WERI-Rb-1 (cell line): ENCODE measurements at places on chromosomes 5 and 9.

- DNase-seq, result no peak
Measured at GRCh38 chr9:128798896-128799295, 11.8 kb downstream of the TBC1D13 start.

DNA sequence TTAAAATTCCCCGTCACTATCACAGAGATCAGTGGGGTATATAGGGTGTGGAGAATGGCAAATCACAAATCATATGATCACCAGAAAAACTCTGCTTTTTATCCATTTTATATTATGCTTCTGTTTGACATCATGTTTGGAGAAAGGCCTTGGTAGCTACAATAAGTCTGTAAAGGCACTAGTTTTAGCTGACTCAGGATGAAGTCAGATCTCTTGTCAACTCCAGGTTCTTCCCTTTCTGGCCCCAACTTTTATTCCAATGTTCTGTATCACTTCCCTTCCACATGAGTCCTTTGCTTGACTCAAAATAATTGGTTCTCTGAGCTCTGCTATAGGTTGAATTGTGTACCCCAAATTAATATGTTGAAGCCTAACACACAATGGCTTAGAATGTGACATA, 484.9 kb downstream of the PTPRD start:
- no peak for DNase-seq

DNA sequence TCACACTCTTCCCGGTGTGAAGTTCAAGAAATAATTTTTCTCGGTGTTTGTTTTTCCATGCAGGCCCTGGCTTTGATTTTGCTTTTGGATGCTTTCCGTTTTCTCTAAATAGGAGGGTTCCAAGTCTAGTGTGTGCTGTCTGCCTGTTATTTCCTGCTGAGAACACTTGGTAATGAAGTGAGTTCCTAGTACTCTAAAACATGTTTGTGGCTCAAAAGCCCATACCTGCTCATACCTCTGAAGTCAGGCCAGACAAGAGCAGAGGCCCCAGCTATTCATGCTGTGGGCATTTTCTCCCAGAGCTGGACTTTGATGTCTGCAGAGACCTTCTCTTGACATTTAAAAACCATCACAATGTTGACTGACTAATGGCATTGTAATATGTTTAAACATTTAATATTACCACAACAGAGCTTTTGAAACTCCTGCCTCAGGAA, 211.2 kb downstream of the GOLPH3 start:
- DNase-seq, result no peak

DNA sequence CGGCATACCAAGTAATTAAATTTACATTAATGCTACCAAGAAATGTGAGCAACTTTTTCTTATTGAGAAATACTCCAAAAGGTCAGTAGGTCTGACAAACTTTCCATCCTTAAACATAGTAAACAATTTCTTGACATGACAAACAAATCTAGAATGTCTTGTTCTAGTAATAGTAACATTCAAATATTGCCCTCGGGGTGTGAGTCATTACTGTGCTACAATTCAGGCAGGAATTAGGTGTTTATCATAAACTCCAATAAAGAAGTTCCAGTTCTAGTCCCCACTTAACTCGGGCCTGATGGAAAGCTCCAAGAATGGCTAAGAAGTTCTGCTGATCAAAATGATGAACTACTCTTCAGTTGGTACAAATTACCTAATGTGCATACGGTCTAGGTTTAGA, 235.6 kb upstream of the TUSC1 start:
- DNase-seq, result no peak

GRCh38 chr5:181045316-181045715, 5.2 kb downstream of the BTNL9 start:
- DNase-seq, result no peak

DNA sequence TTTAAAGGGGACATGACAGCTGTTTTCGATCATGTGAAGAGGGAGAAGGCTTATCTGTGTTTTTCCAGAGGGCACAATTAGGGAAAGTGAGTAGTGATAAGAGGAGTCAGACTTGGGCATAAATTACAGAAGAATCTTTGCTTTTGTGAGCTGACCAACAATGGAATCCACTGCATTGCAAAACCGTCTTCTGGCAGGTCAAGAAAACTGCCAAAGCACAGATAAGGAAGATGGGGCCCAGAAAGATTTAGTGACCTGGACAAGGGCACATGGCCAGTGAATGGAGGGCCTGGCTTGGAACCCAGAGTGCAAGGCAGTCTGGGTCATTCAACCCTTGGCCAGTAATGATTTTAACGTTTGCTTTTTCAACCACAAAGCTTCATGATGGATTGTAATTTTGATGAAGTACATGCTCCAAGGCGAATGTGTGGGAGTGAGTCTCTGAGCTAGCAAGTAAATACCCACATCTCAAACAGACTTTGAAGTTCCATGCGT, 153.2 kb upstream of the MAST4 start:
- no peak for DNase-seq

GRCh38 chr5:60494635-60495034, 205.3 kb downstream of the DEPDC1B start:
- DNase-seq, result no peak

GRCh38 chr9:93543117-93543516, 33.3 kb upstream of the PHF2 start:
- DNase-seq, result no peak

- DNase-seq, result no peak
Measured at GRCh38 chr9:124364141-124364540, 51.1 kb downstream of the PSMB7 start.

DNA sequence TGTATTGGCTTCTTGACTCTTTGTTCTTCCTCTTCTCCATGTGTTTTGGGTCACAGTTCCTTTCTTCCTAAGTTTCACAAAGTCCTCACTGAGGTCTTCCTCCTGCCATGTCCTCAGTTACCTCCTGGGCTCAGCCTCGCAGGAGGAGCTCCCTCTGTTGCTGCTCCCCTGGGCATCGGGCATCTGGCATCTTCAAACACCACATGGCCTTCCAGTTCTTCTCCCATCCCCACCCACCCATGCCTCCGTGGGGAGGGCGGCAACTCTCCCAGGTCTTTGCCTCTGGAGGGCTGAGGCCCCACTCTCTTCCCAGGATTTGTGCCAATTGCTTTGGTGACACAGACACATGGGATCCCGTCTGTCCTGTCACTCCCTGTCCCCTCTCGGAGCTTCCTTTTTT, 22.8 kb downstream of the MRPL36 start:
- DNase-seq, result no peak
